ENCODE measurements at places on chromosomes 12 and 14.

- DNase-seq = peak; percentile 87
These were observed 5.3 kb upstream of the ACACB start for GRCh38 chr12:109110988-109111495.

GRCh38 chr14:75340921-75341320 lies 62.3 kb downstream of the FOS start:
- DNase-seq = no peak

DNA sequence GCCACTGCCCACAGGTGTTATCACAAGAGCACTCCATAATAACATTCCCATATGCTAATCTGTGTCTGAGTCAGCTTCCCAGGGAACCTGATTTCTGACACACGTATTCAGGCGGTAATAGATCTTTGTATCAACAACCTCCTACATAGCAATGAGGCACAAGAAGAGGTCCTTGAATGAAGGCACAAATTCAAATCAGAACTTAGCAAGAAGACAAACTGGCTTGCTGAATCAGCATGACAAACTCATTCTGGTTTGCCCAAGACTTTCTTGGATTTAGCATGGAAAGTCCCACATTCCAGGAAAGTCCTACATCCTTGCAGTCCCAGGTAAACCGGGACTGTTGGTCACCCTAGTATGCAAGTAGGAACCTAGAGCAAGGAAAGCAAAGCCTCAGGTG lies 33.9 kb upstream of the RNU6-7 start:
- DNase-seq = no peak

- DNase-seq = no peak
These were observed 1153.9 kb downstream of the AACS start for GRCh38 chr12:126219139-126219538.

GRCh38 chr14:85279407-85279806 lies 250.5 kb upstream of the FLRT2 start:
- DNase-seq = no peak

DNA sequence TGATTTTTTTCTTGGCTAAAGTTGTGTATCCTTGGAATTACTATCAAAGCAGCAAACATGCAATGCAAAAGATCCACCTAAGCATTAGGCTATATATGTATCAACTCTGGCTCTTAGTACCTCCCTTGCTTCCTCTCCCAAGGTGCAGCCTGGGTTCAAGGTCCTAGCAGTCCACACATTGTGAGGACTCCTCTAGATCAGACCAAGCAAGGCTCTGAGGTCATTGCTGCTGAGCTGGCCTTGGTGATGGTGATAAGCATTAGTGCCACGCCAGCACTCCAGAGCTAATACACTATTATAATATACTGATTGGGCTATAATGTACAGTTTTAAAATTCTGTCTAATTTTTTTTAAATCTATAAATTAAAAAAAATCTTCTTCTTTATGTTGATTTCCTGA lies 196.9 kb upstream of the BTG1 start:
- DNase-seq = no peak

GRCh38 chr12:15584366-15585041 lies 204.7 kb downstream of the EPS8 start:
- DNase-seq = no peak

DNA sequence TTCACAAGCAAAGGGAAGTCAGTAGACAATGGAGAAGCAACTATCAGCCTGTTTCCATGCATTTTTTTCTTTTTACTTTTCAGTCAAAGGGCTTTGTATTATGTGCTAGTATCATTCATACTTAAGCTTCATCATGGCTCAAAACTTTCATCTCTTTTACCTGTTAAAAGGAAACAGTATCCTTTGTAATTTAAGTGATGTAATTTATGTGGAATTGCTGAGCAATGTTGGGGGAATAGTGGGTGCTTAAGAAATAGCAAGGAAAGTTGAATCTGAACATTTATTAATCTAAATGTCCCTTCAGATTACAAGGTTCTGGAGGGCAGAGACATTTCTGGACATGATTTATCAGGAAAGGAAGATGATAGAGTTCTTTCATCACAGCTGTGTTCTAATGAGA lies 915.3 kb downstream of the VRK1 start:
- DNase-seq = no peak

- no peak for DNase-seq
These were observed 22.5 kb downstream of the BTG1 start for GRCh38 chr12:92122941-92123779.
